ENCODE measurements at places on chromosomes 4 and X.

GRCh38 chr4:76585272-76585671 is 150.2 kb downstream of the SHROOM3 start:
- no peak for DNase-seq

DNA sequence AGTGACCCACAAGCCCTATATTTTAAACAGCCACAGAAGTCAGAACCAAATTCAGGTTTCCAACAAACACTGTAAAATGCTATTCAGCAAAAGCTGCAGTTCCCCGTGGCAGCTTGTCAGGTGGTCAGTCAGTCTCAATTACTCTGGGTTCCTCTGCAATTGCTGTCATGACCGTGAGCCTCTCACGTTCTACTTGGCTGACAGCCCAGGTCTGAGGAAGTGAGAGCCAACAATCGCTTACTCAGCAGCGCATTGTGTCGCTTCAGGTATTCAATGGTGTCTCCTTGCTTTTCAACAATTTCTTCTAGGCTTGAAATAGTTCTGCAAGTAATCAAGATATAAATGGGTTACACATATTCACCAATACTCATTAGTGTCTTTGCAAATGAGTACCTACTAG is 25.8 kb downstream of the TRIM75 start:
- DNase-seq: peak; percentile 63

DNA sequence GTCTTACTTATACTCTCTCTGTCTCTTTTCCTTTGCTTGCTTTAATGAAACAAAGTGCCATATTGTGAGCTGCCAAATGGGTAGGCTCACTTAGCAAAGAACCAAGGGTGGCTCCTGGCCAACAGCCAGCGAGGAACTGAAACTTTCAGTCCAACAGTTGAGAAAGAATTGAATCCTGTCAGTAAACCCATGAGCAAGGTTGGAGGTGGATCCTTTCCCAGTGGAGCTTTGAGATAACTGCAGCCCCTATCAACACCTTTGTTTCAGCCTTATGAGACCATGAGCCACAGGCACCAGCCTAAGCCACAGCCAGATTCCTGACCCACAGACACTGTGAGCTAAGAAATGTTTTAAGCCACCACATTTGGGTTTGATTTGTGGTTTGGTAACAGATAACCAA is 362.2 kb downstream of the PDGFC start:
- no peak for DNase-seq

GRCh38 chr4:101835121-101835904 is 44.8 kb downstream of the BANK1 start:
- DNase-seq: peak; percentile 55

GRCh38 chr4:93865650-93866049 is 37.1 kb downstream of the ATOH1 start:
- DNase-seq: no peak

GRCh38 chrX:43958529-43958928 is 14.7 kb downstream of the NDP start:
- DNase-seq: peak; percentile 18

GRCh38 chr4:19030048-19030447 is 1008.5 kb upstream of the LCORL start:
- DNase-seq: no peak

DNA sequence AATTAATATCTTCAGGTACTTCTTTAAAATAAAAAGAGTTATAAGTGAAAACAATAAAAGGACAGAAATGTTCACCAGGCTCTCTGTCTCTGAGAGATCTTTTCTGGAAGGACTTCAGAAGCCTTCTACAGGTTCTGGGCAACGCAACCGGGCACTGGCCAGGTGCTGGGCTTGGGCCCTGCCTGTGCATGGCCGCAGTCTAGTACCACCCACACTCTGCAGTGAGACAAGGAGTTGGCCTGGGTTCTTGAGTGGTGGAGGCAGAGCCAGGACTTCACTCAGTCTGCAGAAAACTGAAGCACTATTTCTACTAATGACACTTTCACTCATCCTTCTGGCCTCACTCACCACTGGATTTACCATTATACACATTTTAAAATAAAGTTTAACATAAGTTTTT is 21.8 kb downstream of the TAPT1 start:
- no peak for DNase-seq

- no peak for DNase-seq
Observed at GRCh38 chr4:80071604-80072227, 1.3 kb downstream of the ANTXR2 start.

DNA sequence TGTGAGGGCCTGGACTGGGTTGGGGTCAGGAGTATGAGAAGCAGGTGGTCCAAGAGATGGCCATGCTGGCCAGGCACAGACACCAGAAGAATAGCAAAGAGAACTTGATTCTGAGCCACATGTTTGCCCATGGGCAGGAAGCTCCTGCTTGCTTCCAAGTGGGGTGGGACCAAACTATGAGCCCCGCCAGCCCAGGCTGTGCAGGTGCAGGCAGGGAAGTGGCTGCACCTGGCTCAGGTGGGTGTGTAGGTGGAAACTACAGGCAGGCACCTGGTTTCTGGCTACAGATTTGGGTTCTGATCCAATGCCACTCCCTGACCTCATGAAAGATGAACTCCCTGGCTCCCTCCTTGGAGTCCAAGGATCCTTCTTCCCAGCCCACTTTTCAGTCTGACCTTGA is 207.9 kb upstream of the KLF3 start:
- DNase-seq: peak; percentile 49

- no peak for DNase-seq
Observed at GRCh38 chrX:19548279-19548678, 33.0 kb upstream of the MAP3K15 start.

DNA sequence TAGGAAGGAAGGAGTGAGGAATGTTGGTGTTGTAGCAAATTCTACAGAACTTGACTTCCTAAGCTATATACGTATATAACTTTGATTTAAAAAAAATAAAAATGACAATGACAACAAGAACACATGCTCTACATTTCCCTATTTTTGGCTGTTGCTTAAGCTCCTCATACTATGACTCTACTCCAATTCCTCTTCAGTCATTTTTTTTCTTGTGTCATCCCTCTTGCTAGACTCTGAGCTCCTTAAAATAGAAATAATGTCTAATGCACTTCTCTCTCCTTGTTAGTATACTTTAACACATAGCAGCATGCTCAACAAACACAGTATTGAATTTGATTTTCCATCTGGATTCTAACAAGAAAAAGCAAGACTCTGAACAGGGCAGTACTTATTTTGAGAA is 144.0 kb downstream of the HDX start:
- DNase-seq: no peak

- DNase-seq: no peak
Observed at GRCh38 chr4:6474053-6474568, 1.7 kb upstream of the PPP2R2C start.

GRCh38 chr4:182924497-182924896 is 7.3 kb upstream of the DCTD start:
- no peak for DNase-seq

DNA sequence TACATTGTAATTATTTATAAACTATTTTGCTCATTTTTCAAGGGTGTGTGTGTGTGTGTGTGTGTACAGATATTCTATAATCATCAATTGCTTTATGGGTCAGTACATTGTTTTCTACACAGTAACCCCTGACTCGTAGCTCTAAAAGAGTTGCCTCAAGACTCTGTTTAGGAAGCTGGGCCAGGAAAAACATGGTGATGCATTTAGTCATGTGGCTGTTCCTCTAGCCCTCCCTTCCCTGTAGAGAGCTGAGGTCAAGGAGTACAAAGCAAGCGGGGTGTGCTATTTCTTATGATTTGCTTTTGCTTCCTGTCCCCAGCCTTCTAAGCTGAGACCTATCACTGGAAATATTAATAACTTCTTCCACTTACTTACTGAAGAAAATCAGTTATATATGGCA is 34.8 kb upstream of the SPANXD start:
- no peak for DNase-seq

- no peak for DNase-seq
Observed at GRCh38 chr4:24471486-24472160, 112.7 kb downstream of the DHX15 start.

- DNase-seq: no peak
Observed at GRCh38 chrX:48496660-48497059, 12.1 kb upstream of the PORCN start.

- DNase-seq: no peak
Observed at GRCh38 chrX:2552621-2553201, 51.9 kb upstream of the DHRSX start.

- DNase-seq: no peak
Observed at GRCh38 chr4:16775411-16776154, 122.9 kb downstream of the LDB2 start.

DNA sequence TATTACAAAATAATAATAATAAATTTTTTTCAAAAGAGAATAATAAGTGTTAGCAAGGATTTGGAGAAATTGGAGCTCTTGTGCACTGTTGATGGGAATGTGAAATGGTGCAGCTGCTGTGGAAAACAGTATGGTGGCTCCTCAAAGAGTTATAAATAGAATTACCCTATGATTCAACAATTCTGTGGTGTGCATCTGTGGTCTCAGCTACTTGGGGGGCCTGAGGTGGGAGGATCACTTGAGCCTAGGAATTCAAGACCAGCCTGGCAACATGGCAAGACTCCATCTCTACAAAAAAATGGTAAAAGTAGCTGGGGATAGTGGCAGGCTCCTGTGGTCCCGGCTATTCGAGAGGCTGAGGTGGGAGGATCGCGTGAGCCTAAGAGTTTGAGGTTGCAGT is 19.6 kb downstream of the MND1 start:
- DNase-seq: no peak

DNA sequence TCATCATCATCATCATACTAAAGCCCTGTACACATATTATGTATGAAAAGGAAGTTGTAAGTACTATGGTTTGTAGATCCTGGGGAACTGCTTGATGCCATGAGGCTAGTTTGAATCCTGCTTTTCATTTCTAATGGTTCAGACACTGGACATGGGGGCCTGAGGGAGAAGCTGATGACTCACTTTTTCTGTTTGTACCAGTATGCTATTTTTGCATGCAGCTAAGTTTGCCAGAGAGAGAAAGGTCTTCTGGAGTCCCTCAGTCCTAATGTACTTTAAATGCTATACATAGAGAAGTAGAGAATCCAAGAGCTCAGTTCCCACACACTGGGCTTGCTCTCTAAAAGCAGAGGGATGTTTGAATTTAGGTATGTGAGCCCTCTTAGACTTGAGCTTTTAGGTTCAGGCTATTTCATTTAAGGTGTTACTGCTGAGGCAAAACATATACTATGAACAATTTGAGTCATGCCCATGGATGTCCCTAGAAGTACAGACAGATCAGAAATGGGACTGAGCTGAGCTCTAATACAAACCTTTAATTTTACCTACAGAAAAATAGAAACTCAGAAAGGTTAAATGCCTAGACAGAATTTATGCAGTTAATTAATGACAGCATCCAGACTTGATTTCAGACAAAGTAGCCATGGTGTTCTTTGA is 17.6 kb upstream of the HS3ST1 start:
- DNase-seq: no peak

All from NCI-H2029 (cell line).